Activated CD4-positive, alpha-beta T cell treated with anti-CD3 and anti-CD28 coated beads, Interleukin-2, Interleukin-4, amounts not matched to agents 100 ng/mL and 50 ng/mL, durations not matched to agents 16 hours and 8 hours (primary cell): ENCODE measurements at places on chromosomes 7 and 10.

DNA sequence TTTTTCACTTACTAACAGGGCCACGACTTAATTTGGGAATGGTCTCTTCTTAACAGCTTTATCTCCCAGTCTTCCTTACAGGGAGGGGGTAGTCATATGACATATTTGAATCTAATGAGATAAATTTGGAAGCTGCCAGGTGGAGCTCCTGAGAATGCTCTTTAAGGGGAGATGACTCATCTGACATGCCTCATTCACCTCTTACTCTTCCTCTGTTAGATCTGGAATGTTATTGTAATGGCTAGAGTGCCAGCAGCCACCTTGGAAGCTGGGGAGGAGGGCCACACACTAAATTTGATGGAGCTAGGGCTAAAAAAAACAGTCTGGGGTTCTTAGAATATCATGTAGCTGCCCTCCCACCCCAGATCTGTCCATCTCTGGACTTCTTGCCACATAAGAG, 22.7 kb downstream of the HECW1 start:
- no peak for DNase-seq

DNA sequence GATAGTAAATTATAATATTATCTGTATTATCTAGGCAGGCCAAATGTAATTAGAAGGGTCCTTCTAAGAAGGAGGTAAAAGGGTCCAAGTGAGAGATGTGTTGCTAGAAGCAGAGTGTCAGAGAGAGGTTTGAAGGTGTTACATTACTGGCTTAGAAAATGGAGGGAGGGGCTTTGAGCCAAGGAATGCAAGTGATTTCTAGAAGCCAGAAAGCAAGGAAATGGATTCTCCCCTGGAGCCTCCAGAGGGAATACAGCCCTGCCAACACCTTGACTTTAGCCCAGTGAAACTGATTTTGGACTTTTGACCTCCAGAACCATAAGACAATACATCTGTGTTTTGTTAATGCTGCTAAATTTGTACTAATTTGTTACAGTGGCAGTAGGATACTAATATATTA, 97.9 kb upstream of the IL6 start:
- DNase-seq, result no peak

- no peak for DNase-seq
Measured at GRCh38 chr10:131660427-131660826, 240.4 kb upstream of the PPP2R2D start.

DNA sequence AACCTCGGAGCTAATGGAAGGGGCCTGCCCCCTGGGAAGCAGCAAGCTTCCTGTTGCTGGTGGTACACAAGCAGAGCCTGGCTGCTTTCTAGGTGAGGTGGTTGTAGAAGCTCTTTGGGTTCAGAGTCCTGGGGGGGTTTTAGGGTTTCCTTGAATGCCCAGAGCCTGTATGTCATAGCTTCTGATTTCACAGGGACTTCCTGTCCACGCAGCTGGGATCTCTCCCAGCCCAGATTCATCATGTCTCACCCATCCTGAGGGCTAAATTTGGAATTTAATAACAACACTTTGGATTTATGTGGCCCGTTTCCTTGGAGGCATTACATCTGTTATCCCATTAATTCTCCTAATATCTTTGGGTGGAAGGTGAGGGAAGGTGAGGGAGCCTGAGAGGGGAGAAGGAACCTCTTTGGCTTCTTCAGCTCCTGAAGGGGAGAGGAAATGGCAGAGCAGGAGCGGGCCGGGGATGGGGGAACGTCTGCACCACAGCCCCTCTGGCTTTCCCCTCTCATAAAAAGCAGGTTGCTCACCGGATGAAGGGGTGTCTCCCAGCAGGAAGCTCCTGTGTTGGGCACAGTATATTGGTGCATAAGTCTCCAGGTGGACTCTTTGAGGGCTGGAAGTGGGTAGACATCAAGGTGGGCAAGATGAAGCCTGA, 19.7 kb downstream of the RPS24 start:
- no peak for DNase-seq

- peak; percentile 24 for DNase-seq
Measured at GRCh38 chr10:113958631-113959382, 84.9 kb upstream of the ADRB1 start.

GRCh38 chr7:41238851-41239331, 464.0 kb downstream of the INHBA start:
- no peak for DNase-seq

DNA sequence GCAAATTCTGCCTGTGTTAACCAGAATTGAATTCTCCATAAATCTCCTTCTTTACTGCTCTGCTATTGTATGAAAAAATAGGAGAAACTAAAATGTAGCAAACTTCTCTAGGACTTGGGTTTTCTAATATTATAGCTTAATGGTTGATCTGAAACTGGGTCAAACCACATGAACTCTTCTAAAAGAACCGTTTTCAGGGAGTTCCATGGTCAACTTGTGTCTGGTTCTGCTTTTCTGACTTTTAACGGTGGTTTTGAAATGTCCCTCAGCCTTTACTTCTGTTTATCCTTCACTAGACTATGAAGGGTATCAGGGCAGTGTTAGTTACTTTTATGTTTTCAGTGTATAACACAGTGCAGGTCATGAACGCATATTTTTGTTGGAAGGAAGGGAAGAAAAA, 242.2 kb downstream of the TSPAN12 start:
- no peak for DNase-seq

GRCh38 chr10:80760914-80761371, 223.2 kb downstream of the SH2D4B start:
- DNase-seq, result no peak

DNA sequence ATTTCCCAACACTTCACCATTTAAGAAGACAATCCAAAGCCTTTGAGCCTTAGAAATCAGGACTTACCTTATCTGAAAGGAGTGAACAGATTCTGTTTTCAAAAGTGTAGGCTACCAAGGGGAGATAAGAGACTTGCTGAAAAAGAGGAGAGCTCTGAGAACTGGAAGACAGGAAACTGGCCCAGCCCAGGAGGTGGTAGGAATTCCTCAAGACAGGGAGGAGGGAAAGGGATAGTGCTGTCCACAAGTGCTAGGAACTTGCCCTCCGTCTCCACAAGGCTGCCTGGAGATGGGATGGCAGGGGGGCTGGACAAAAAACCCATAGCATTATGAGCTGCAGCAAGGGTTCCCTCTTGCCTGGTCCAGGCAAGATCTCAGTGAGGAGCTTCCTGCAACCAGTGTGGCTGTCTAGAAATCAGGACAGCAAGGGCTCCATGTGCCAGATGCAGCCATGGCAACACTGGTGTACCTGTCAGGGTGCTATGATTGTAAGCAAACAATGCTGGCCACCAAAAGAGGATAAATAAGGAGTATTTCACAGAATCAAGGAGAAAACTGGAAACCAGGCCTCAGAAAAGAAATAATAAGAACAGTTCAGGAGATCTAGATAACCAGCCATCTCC, 22.7 kb upstream of the FRMD4A start:
- no peak for DNase-seq

- DNase-seq, result no peak
Measured at GRCh38 chr7:135313971-135314370, 80.3 kb downstream of the STRA8 start.

- no peak for DNase-seq
Measured at GRCh38 chr10:16792675-16793074, 24.5 kb downstream of the RSU1 start.
